ENCODE measurements at places on chromosomes 3 and 15. TPM values are rescaled to one million over a fixed set of nuclear protein-coding genes. Genes with fewer than 3 reads are reported as not detected.

The FAM227B gene
- 1.4 TPM for total RNA-seq

The LSAMP gene
- not detected for total RNA-seq

DNA sequence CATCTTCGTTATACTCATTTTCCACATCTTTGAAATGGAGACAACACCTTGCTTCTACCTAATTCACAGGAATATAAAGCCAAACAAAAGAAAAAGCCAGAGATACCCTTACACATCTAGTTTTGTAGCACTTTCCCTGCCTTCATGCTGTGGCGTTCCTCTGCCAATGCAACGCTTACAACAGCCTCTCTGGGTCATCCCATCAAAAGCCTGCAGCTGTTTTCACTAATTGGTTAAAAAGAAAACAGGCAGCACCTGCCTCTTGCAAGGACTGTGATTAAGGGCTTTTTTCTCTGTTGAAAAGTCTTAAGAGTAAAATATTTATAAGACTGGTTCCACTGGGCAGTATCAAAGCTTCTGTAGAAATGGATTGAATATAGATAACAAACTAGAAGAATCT, 120.3 kb downstream of the FMN1 start:
- DNase-seq, result no peak

DNA sequence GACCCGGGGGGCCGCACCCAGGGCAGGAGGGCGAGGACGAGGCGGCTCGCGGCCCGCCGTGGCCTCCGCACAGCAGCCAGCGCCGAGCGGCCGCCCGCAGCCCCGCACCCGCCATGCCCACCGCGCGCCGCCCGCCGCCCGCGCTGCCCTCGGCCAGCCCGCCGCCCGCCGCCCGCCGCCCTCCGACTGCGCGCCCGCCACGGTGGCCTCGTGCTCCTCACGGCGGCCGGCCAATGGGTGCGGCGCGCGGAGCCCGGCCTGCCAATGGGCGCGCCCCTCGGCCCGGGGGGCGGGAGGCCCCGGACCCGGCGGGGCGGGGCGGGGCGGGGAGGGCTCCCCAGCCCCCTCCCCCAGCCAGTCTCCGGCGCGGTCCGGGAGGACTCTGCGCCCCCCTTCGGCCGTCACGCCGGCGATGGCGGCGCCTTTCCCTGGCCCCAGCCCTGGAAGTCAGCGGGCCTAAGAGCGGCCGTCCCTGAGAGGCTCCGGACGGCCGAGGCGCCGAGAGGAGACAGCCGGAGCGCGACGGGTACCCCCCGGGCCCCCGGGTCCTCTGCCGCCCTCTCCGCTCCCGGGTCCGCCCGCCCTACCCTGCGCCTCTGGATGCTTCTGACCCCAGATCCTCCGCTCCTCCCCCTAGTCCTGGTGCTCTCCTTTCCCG, at the start of gene NT5DC2:
Gene NT5DC2, minus strand, starts transcription at position 235 of the 658 bp plus-strand sequence. Its CDS starts 120 bp downstream, at position 115.
- peak; percentile 80 for DNase-seq

- DNase-seq, result peak; percentile 76
Measured at GRCh38 chr3:31077021-31077601, 182.7 kb upstream of the GADL1 start.

DNA sequence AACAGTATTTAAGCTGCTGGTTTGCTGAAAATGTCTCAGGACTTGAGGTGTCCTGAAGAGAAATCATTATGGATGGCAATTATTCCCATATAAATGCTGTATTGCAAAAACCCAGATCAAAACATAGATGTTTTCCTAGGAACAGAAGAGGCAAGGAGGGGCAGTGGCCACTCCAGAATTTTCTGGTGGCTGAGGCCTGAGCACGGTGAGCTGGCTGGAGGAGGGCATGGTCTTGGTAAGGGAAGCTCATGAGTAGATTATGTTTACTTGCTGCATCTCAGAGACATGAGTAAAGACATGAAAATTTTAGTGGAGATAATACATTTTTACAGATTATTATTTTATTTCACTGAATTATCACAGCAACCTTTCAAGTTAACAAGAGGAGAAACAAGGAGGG, 31.1 kb downstream of the PGPEP1L start:
- DNase-seq, result no peak

DNA sequence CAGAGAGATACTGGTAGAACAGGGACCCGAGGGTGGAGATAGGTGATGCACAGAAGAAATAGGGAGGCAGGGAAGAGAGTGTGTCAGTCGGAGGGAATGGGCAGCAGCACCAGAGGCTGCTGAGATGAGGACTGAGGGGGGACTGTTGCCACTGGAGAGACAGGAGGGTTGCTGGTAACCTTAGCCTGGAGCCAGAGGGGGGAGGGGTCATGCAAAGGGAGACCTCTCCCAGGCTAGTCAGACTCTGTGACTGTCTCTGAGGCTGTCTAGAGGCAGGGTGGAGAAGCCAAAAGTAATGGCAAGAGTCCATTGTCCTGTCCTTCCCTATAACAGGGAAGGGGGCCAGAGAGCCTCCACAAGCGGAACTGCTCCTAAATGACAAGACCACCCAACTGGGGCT, 2.1 kb upstream of the DLEC1 start:
- DNase-seq, result no peak

Data from dermis blood vessel endothelial cell (primary cell).